ENCODE measurements at places on chromosomes 6 and 20.
A peak's percentile ranks its signal among the peaks of the same experiment; 100 is the strongest.

DNA sequence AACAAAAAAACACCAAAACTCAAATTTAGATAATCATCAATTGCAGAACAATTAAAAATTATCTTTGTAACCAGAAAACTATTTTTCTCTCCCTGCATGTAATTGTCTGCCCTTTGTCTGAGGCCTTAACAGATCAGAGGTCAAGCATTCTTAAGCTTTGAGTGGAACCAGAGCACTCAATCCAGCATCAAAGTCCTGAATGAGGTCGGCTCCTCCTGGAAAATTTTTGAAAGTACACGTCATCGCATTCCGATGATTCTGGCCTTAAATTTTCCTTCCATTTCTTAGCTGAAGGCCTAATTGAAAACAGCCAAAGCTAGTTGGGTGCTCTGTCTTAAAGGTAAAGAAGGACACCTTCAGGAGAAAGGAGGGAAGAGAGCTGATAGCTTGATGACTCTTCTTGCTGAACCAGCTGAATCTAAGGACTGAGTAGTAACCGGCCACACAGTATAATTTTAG, 510.2 kb upstream of the SULF2 start:
- no peak for DNase-seq

DNA sequence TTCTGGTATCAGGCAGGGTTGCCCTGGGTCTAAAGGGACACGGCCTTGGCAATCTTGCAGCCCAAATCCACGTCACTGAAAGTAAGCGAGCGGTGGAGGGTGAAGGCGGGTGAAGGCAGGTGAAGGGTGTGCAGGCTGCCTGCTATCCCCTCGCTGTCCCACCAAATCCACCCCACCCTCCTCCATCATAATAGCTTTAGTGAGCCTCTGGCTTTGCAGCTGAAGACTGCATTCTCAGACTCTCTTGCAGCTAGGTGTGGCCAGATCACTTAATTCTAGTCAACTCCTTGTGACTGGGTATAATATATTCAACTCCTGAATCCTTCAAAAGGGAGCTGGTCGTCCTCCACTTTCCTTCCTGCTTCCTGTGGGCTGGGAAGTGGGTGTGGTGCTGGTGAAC, 126.7 kb upstream of the TRAF3IP2 start:
- no peak for DNase-seq

GRCh38 chr6:2072453-2072852, 173.0 kb downstream of the GMDS start:
- DNase-seq, result no peak

DNA sequence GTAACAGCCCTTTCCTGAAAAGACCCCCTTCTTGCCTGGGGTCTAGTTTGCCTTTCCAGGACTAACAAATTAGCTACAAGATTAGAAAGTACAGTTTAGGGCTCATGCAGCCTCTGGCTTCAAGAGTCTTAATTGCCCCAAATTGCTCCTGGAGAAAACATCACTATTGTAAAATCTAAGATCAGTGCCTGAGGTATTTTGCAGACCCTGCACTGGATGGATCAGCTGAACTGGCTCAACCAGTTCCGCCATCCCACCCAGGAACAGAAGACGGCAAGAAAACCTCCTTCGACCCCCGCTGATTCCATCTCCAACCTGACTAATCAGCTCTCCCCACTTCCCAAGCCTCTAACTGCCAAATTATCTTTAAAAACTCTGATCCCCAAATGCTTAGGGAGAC, 236.5 kb upstream of the KCNG1 start:
- no peak for DNase-seq

DNA sequence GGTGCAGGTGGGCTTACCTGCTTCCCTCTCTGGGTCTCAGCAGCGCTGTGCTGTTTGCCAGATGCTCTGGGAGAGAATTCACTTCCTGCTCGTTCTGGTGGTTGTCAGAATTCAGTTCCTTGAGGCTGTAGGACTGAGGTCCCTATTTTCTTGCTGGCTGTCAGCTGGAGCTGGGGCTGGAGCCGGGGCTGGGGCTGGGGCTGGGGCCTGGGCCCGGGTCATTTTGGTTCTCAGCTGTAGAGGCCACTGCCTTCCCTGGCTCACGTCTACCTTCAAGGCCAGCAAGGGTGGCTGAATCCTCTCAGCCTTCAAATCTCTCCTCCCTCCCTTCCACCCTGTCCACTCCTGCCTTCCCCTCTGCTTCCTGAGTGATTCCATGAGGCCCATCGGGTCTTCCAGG, 16.8 kb upstream of the PHACTR3 start:
- no peak for DNase-seq

GRCh38 chr20:23995905-23996666, 7.5 kb upstream of the GGTLC1 start:
- DNase-seq, result peak; percentile 11

- DNase-seq, result no peak
Measured at GRCh38 chr20:5140195-5140594, 13.4 kb downstream of the CDS2 start.

Measured in NCI-H1694 (cell line).